Activated naive CD8-positive, alpha-beta T cell treated with anti-CD3 and anti-CD28 coated beads, Interleukin-2, amount 10 ng/mL, durations not matched to agents 7 days and 5 days (primary cell): ENCODE measurements at places on chromosomes 6 and 20. TPM values are rescaled to one million over a fixed set of nuclear protein-coding genes. Genes with fewer than 3 reads are reported as not detected.

DNA sequence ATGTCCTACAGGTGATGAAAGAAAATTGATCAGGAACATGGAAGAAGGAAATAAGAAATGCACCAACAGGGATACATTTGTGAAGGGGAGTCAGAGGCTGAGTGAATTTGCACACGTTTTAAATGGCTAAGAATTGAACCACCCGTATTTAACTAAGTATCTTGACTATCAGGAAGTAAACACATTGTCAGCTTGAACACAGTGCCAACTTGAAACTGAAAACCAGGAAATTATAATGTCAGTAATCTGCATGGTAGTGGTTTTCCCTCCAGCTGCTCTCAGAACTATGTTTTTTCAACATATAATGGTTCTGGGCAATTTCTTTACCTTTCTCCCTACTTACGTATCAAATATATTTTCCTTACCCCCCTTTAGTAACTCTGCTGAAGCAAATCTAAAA, 366.5 kb upstream of the POU3F2 start:
- DNase-seq, result no peak

GRCh38 chr20:38727607-38728190, 3.4 kb downstream of the SLC32A1 start:
- DNase-seq, result peak; percentile 42

The SLC17A5 gene
- 9.2 TPM for total RNA-seq

The TDRD6 gene
- not detected for total RNA-seq

The OR2B6 gene
- total RNA-seq, result not detected

DNA sequence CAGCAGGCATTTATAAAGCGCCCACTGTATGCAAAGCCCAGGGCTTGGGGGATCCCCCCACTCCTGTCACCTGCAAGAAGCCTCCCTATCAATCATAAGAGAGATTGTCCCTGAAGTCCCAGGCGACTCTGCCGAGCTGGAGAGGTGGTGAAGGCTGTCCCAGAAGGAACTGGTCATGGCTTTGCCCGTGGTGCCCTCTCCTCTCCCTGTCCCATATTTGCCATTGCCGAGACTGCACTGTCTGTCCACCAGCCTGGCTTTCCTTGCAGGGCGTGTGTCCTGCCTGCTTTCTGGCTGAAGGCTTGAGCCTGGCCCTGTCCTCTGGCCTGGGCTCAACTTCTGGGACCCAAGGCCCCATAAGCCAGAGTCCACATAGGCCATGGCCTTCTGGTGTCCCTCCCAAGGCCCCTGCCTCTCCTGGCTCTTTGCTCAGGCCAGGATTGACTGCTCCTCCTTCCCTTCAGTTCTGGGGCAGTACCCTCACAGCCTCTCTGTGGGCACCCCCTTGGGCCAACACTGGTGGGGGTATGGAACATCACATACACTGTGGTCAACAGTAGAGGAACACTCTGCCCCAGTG, 46.9 kb downstream of the CPXM1 start:
- DNase-seq, result no peak

GRCh38 chr6:158121335-158121734, 46.7 kb downstream of the SERAC1 start:
- DNase-seq, result no peak

DNA sequence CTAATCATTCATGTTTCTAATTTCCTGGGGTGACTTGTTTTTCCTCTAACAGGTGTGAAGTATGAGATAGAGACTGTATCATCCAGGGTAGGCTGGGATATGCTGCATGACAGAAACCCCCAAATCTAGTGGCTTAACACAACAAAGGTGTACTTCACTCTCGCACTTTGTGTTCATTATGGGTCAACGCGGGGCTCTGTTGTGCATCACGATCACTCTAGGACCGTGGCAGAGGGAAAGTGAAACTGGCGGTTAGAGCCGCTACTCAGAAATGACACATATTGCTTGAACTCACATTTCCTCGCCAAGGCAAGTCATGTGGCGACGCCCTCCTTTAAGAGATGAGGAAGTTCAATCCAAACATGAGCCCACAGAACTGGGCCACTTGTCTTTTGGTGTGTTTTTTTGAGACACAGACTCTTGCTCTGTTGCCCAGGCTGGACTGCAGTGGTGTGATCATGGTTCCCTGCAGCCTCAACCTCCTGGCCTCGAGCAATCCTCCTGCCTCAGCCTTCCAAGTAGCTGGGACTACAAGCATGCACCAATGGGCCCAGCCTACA, 41.3 kb downstream of the PCNA start:
- peak; percentile 68 for DNase-seq

The LAMA2 gene
- total RNA-seq, result not detected

The PPIL6 gene
- total RNA-seq, result 0.53 TPM

The MPIG6B gene
- total RNA-seq, result 1.5 TPM

DNA sequence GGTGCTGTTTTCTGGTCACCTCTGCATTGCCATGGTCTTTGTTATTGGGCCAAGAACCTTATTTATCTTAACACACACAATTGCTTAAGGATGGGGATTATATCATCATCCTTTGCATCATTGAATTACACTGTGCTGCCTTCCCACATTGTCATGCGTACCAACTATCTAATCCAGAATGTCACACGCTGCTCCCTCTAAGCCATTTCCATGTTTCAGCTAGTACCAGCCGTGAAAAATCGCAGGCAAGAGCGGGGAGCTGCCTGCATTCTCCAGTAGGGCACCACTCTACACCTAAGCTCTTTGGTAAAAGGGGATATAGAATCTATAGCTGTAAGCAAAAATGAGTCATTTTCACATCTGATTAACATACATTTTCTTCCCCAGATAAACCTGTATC, 277.0 kb downstream of the PRL start:
- DNase-seq, result no peak

The TGM2 gene
- 0.43 TPM for total RNA-seq

GRCh38 chr6:32128751-32129296, 778 bp upstream of the ATF6B start:
- no peak for DNase-seq

DNA sequence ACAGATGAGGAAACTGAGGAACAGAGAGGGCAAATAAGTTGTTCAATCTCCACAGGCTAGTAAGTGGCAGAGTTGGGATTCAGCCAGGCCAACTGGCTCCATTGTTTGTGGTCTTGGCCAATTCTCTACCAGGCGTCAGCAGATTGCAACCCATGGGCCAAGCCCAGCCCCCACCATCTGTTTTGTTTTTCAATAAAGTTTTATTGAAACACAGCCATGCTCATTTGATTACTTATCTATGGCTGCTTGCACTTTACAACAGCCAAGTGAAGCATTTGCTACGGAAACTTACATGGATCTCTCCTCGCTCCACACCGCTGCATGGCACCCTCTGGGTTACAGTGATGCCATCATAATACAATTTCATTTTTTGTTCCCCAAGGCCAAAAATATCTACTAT, 90.8 kb downstream of the ZNF217 start:
- DNase-seq, result no peak

DNA sequence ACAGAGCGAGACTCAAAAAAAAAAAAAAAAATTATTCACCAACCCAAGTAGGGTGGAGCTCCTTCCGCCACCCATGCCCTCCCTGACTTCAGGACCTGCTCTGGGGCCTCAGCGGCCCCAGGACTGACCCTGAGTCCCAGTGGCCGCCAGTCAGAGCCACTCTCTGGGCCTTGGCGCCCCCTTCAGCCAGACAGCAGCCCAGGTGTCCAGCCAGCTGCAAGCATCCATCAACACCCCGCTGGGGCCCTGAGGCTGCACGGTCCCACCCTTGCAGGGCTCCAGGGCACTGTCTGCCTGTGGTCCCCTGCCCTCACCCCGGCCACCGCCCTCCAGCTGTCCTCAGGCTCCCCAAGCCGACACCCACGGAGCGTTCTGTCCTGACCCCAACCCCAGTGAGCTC, 11.4 kb upstream of the KCNQ2 start:
- no peak for DNase-seq

DNA sequence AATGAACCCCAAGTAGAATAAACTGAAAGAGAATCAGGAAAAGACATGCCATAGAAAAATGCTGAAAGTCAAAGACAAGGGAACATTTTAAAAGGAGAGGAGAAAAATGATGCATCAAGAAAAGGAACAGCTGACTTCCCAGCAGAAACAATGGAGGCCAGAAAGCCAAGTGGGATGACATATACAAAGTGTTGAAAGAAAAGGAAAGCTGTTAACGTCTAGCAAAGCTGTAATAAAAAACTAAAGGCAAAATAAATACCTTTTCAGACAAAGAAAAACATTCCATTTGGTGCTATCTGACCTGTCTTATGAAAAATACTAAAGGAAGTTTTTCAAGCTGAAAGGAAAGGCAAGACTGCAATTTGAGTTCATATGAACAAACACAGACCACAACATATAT, 34.1 kb upstream of the PDE10A start:
- DNase-seq, result no peak

DNA sequence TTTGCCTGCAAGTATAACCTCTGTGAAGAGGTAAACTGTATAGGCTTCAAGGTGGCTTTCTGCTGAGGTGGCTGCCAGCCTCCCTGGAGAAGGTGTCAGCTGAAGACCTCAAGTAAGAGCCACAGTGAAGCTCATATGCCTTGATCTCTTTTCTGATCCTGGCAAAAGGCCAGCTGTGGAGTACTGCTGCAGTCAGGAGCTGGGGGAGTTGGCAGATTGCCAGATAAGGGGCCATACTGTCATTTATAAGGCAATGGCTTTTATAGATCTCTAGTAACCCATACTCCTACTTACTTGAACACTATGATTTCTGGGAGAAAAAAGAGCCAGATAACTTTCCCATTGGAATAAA, 8.8 kb upstream of the CEP85L start:
- no peak for DNase-seq

GRCh38 chr20:24936526-24937407, 12.3 kb upstream of the CST7 start:
- no peak for DNase-seq

The MUCL3 gene
- not detected for total RNA-seq

The RBM38 gene
- 60.9 TPM for total RNA-seq

DNA sequence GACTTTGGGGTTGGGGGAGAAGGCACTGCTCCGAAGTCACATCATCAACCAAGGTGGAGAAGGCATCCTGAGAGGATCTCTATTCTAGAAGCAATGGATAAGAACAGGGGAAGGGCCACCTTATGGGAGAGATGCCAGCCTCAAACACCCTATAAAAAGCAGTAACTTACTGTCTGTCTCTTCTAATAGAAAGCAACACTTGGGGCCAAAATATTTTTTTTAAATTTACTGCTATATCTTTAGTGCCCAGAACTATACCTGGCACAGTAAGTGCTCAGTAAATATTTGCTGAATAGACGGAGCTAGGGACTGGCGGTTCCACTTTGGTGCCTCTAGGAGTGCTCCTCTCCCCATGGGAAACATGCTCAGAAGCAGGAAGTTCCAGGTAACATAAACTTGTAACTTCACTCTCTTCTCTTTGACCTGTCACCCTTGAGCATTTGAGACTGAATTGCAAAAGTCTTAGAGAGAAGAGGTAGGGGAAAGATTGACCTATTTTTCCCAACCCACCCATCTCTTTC, 807 bp upstream of the OTOR start:
- DNase-seq, result no peak

DNA sequence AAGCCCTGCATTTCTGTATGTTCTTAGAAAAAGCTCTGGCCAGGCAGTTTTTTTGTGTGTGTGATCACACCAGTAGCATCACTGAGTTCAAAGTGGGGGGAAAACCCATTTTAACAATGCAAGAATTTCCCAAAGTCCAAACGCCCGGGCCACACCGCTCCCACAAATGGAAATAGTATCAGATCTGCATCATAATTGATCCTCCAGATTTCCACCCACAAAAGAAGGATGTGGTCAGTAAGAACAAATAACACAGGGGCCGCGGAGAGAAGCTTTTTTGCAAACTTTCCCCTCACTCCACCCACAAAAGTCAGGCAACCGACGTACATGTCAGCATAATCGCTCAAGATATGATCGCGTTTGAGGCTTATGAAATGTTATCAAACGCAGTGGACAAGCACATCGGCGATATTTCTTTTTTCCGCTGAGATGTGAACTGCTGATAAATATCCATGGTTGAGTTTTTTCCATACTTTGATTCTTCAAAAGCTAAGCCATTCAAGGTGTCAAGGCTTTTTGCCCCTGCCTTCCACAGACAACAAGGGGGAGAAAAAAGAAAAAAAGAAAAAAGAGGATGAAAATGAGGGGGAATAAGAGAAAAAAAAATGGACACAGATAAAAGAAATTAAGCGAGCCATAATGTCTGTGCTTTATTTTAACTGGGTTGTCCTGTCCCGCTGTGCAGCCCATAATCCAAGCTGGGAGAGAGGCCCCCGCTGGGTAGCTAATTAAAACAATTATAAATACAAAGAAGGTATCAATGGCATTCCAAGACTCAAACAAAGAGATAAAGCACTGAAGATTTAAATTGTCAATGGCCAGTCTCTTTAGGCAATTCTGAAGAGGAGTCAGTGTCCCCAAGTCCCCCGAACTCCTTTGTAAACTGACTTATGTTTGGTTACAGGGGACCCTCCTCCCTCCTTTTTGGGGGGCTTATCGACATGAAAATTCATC, 143.5 kb downstream of the ZFP64 start:
- DNase-seq, result no peak

The PLCB4 gene
- total RNA-seq, result not detected

DNA sequence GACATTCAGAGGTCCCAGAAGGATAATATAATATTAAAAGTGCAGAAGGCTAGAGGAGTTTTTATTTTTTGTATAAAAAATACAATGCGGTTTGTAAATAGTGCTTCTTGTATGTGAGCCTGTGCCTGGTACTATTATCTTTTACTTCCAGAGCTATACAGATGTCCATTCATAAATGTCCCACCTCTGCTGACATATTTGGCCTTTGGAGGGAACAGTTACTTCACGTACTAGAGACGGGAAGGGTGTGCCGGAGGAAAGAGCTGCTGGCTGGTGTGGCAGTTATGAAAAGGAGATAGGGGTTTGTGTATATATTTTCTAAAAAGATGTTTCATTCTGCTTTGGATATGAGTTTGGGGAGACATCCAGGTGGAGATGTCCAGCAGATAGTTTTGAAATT, 8.8 kb downstream of the CD109 start:
- no peak for DNase-seq

The SUMO4 gene
- total RNA-seq, result 9.5 TPM

- no peak for DNase-seq
Observed at GRCh38 chr6:142906945-142907470, 38.0 kb downstream of the HIVEP2 start.

The NFATC2 gene
- total RNA-seq, result 58.9 TPM

DNA sequence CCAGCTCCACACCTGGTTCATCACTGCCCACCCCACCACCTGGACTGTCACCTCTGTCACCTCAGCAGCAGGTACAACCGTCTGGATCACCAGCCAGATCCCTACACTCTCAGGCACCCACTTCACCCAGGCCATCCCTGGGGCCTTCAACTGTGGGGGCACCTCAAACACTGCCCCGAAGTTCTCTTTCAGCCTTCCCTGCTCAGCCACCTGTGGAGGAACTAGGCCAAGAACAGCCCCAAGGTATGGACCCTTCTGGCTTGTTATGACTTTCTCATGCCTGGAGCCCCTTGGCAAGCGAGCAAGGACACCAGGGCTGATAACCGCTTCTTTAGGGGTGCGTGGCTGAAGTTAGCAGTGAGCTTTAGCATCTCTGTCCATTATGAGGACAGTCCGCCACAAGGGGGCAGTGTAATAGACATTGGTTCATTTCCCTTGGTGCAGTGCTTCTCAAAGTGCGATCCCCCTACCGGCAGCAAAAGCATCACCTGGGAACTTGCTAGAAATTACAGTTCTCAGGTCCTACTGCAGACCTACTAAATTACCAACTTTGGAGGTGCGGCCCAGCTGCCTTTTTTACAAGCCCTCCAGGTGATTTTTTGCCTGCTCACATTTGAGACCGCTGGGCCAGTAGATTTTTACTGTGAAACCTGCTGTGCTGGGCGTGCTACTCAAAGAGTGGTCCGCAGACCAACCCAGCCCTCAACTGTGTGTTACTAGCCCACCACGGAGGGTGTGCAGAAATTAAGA, 32.5 kb downstream of the PNPLA1 start:
- peak; percentile 78 for DNase-seq

The PSMA7 gene
- total RNA-seq, result 236 TPM

- no peak for DNase-seq
Observed at GRCh38 chr6:134878136-134878535, 71.8 kb downstream of the ALDH8A1 start.
